ENCODE measurements at places on chromosomes 11 and 22.

GRCh38 chr11:64507832-64508375, 83.1 kb upstream of the SLC22A12 start:
- DNase-seq: no peak

DNA sequence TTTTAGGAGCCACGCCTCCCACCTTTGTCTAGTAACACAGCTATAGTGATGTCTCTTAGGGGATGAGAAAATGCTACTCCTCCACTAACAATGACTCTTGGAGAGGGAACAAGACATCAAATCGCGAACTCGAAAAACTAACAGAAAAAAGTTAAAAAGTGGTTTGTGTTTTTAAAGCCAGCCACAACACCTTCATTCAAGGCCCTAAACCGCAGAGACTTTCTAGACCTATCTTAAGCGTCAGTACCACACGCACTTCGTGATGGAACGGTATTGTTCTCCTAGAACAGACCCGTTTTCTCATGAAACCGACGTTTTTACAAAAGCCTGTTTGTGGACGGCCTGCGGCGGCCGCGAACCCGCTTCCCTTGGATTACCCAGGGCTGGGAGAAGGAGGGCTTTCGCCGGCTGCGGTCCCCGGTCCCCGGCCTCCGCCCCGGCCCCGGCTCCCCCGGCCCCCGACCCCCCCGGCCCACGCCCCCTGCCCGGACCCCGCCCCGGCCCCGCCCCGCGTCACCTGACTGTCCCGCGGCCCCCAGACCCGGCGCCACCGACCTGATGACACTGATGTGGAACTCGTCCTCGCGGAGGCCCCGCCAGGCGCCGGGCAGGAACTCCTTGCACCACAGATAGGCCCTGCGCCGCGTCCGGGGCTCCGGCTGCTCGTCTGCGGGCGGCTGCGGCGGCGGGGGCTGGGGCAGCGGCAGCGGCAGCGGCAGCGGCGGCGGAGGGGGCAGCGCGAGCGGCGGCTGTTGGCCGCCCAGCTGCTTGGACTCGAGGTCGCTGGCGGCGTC, 718 bp downstream of the CHKA start:
- DNase-seq: peak; percentile 15

- DNase-seq: no peak
These were observed 16.3 kb downstream of the DGKZ start for GRCh38 chr11:46363455-46364005.

DNA sequence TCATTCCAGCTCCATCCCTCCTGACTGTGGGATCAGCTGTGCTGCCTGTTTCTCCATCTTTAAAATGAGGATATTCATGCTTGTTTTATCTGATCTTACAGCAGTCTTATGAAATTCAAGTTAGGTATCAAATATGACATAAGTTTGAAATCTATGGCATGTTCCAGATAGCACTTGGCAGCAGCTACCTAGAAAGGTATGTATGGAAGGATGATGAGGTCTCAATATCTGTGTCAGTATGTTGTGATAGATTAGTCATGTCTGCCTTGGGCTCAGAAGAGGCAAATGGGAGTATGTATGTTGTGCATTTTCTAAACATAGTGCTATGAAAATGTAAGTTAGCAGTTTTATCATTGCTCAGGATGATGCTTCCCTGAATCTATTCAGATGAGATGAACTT, 122.1 kb downstream of the NAV2 start:
- DNase-seq: no peak

- DNase-seq: no peak
These were observed 135.6 kb downstream of the RAB38 start for GRCh38 chr11:88039476-88040147.

DNA sequence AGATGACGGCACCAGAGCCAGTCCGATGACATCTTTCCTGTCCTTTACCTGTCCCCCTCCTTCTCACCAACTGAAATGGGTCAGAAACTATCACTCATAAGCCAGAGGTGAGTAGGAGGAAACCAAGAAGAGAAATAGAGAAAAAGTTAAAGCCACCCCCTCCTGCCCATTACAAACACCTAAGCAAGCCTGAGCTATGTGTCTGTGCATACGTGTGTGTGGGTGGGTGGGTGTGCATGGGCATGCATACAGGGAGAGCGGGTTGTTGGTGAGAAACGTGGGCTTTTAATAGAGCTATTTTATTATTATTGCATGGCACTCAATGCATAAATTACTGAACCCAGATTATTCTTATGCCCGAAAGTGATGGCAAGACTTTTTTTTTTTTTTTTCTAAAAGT, 2.6 kb downstream of the PATE4 start:
- no peak for DNase-seq

DNA sequence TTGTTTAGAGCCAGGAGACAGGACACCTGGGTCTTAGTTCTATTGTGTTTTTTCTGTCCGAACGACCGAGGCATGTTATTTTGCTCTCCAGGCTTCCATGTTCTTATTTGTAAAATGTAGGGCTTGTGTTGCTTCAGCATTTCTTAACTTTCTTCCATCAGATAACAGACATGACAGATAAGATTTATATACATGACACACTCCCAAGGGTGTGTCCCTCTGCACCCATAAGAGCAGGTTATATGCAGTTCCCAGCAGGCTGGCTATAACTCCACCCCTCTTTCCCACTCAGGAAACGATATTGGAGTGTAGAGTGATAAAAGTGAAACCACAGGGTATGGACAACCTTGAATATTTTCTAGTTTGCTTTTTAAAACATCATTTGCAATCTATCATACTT, 65.8 kb downstream of the APIP start:
- DNase-seq: no peak

- DNase-seq: no peak
These were observed 16.2 kb downstream of the ATM start for GRCh38 chr11:108239076-108239475.

DNA sequence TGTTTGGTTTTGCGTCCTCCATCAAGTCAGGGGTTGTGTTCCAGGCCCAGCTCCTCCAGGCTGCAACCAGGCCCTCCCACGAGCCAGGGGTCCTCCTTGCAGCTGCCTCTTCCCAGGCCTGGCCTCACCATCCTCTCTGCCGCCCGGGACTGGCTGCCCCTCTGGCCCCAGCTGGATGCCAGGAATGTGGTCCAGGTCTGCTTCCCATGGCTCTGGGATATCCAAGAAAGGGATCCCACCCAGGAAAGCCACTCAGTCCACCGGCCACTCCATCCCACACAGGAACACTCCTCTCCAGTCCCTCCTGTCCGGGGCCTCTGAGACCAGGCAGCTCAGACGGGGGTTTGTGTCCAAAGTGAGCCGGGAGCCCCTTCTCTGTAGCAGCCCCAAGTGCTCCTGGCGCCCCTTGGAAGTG, 336.4 kb downstream of the BRD1 start:
- no peak for DNase-seq

GRCh38 chr11:64430645-64431044, 71.7 kb downstream of the RPS6KA4 start:
- no peak for DNase-seq

DNA sequence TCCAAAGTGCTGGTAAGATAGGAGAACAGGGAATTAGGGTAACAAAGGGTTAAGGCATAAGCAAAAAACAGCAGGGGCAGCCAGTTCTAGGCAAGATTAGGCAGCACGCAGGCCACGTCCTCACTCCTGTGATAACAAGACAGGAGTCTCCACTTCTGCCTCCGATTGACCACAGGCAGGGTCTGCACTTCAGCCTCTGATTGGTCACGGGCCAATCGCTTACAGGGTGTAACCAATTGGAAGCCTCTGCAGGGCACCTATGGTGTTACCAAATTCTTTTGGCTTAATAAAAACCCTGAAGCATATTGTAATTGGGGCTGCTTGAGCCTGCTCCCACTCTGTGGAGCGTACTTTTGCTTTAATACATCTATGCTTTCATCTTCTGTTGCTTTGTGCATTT, 12.2 kb upstream of the GSTP1 start:
- DNase-seq: no peak

GRCh38 chr11:108568195-108568858, 25.2 kb downstream of the EXPH5 start:
- no peak for DNase-seq

Data from stimulated activated CD4-positive, alpha-beta T cell treated with anti-CD3 and anti-CD28 coated beads, Interleukin-4, amount 100 ng/mL, for 4 hours (primary cell).